ENCODE measurements at places on chromosomes 6 and 20.

DNA sequence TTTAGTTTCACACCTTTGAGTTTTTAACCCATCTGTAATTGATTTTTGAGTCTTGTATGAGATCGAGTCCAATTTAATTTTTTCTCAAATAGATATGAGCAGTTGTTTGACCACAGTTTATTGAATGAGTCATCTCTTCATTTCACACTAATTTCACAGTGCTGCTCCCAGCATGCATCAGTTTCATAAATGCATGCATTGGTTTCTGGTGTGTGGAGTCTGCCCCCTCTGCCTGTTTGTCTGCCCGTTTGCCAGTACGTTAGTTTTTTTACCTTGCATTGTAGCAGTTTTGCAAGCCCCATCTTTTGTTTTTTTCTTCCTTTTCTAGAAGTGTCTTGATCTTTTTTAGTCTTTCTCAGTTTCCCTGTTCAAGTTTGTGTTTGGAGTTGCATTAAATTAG, 11.9 kb downstream of the SLX4IP start:
- peak; percentile 19 for DNase-seq

- DNase-seq = no peak
These were observed 47.1 kb downstream of the NEDD9 start for GRCh38 chr6:11185204-11185842.

- no peak for DNase-seq
These were observed 44.7 kb upstream of the THEMIS start for GRCh38 chr6:127945434-127946097.

DNA sequence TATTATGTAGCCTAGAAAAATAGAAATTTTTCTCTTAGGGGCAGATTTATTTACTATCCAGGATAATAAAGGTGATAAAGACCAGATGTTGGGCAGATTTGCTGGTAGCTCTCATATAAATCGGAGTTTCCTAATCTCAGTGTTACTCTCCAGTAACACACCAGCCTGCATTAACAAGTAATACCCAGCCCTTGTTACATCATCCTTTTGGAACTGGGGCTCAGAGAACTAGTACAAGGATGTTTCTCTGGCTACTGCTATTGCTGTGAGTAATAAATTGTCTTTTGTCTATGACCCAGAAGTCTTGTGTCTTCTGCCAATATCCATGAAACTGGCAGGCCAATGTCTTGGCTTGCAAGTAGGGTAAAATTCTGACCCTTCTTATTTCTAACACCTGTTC, 16.8 kb downstream of the TPD52L1 start:
- DNase-seq = no peak

DNA sequence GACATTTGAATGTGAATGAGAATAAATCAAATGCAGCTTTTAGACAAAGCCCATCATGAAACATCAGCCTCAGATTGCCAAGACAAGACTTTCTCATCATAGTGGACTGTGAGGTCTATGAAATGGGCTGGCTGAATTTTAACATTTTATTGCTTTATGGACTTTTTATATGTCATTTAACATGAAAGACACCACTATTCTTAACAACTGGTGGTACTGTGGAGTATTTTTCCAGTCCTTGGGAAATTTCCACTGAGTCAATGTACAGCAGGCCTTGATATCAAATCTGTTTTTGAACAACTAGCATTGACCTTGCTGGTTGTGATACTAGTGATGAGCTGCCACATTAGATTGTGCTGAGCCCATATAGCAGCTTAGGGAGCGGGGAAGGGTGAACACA, 326.6 kb upstream of the CITED2 start:
- no peak for DNase-seq

DNA sequence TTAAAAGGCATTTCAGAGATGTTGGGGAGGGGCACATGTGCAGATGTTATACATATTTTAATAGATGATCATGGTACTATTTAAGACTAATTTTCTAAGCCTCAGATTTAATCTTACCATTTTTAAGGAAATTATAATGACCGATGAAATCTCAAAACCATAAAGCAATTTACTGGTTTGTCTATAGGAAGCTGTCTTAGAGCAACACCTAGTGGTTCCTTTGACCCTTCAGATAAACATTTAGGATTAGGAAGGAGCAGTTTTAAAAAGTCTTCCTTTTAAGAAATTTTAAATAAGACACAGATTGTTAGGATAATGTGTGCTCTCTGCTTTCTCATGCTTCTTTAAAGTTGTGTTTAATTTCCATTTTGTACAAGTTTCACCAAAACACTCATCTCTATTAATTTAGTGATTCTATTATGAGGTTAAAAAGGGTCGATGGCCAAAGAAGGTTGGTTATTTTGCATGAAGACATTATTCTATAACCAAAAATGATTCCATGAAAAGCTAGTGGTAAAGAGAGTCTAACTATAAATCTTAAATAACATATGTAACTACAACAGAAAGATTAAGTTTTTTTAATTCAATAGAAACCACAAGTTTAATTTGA, 376.4 kb downstream of the HACE1 start:
- DNase-seq = no peak

- no peak for DNase-seq
These were observed 79.0 kb downstream of the ANKEF1 start for GRCh38 chr20:10113746-10114145.

GRCh38 chr6:20180935-20181334, 31.3 kb downstream of the MBOAT1 start:
- no peak for DNase-seq

DNA sequence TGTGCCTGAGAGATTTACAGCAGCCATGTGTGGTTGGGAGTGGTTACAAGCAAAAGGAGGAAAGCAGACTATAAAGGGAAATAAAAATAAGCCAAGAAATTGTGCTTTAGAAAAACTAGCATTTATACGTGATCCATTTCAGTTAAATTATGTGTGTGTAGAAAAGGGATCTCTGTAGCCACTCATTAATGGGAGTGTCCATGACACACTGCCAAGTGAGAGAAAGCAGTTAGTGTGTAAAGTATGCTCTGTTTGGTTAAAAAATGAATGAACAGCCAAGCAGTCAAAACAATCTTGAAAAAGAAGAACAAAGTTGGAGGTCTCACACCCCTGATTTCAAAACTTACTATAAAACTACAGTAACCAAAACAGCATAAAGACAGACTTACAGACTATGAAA, 67.9 kb upstream of the GGTLC1 start:
- DNase-seq = no peak

- no peak for DNase-seq
These were observed 2.1 kb downstream of the DEF6 start for GRCh38 chr6:35299674-35300073.

DNA sequence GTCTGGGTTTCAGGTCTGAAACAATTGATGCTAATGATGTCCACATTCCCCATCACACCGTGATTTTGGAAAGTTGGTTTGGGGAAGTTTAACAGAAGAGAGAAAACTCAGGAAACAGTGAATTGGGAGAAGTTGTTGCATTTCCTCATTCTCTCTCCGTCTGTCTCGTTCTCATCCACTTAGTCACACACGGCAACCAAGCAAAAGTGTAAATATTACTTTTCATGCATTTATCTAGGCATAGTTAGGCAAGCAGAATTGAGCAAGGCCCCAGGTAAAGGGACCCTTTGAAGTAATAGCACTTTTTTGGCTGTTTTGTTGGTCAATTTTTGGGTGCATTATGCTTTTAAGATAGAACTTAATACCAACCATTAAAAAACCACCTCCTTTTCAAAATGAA, 137.0 kb upstream of the SULF2 start:
- DNase-seq = no peak

GRCh38 chr6:27777126-27777525, 135.1 kb downstream of the OR2B2 start:
- no peak for DNase-seq

- DNase-seq = no peak
These were observed 53.5 kb downstream of the KCNQ5 start for GRCh38 chr6:72675396-72675795.

GRCh38 chr6:158422629-158423238, 110.5 kb downstream of the TULP4 start:
- no peak for DNase-seq

DNA sequence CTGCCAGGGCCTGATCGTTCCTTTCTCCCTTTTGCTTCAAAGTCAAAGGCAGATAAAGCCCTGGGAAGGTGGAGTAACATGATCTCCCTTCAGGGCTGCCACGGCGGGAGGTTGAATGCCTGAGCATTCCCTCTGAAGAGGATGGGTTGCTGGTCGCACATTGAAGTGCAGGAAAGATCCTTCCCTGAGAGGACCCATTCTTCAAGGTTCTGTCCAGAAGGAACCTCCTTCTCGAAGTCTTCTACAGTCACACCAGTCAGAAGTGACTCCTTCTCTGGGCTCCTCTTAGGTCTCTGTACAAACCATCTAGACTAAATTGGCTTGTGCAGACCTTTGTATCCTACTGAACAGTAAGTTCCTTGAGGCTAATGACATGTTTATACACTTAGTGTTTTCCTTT, 192.6 kb upstream of the VGLL2 start:
- no peak for DNase-seq

DNA sequence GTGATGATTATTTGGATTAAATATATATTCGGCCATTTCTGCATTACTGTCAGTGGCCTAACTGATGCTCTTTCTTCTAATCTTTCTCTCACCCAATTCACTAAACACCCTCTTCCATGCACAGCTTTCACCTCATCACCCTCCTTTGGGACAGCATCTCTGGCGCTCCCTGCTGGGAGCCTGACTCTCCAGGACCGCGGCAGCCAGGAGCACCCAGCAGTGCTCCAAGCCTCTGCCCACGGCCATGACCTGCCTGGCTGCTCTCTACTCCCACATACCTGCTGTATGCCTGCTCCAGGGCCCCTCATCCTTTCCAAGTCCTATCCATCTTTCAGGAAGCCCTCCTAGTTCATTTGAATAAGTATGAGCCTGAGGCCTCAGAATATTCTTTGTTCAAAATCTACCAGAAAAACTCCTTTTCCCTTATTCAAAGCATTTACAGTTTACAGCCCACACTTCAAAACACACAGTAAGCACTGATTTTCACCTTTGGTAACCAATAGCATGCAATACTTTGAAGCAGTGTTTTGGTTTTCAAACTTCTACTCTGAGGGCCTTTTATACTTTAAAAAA, 15.2 kb downstream of the CTCFL start:
- DNase-seq = no peak

GRCh38 chr6:20479060-20479459, 55.2 kb upstream of the CDKAL1 start:
- no peak for DNase-seq

DNA sequence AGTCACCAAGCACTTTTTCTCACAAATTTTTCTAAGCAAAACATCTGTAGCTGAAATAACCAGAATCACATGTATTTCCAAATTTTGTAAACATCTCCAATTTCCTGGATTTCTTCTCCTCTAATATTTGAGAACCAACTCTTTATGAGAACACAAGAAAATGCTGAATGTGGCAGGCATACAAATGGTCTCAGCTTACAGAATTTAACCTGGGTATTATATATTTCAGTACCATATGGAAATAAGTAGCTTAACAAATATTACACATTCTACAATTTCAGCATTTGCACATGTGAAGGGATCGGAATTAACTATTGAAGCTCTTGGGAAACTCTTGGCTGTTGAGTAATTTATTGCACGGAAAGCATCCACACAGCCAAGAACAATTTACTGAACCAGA, 92.5 kb downstream of the TBXT start:
- no peak for DNase-seq

DNA sequence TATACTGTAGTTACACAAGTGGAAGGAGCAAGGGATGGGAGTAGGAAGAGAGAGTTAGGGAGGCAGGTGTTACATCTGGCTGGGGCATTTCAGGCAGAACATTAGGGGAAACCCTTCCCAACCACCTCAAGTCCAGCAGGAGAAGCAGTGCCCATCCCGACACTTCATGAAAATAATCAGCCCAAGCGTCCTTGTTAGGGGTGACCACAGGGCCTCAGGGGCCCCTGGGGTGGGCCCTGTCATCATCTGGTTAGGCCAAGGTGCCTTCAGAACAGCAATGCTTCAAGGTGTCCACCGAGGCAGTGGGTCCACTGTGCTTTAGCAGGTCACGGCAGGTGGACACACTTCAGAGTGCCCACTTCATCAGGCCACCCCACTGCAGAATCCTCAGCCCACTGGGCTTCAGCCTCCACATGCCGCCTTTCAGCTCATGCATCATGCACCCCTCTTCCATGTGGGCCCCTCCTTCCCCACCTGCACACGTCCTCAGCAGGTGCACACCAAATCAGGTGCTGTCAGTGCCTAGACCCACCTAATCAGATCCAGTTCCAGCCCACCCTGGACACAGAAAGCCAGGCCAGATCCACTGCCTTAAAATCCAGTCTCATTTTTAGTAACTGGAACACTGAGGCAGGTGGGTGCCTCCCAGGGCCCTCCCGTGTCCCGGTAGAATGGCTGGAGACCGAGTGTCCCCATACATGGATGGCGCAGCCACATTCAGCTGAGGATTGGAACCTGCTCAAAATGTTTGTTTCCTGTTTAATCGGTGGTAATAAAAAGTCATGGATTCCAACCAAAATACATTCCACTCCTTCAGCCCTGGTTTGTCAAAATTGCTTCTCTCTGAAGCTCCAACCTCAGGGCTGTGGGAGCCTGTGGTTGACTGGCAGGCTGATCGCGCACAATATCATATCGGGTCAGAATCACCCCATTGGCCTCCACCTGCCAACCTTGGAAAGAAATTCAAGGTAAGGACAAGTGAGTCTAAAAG, 99.5 kb downstream of the ANKRD60 start:
- no peak for DNase-seq

GRCh38 chr6:40877362-40877761, 161.7 kb downstream of the UNC5CL start:
- no peak for DNase-seq

GRCh38 chr6:35919085-35919826, 1.6 kb downstream of the SRPK1 start:
- no peak for DNase-seq

DNA sequence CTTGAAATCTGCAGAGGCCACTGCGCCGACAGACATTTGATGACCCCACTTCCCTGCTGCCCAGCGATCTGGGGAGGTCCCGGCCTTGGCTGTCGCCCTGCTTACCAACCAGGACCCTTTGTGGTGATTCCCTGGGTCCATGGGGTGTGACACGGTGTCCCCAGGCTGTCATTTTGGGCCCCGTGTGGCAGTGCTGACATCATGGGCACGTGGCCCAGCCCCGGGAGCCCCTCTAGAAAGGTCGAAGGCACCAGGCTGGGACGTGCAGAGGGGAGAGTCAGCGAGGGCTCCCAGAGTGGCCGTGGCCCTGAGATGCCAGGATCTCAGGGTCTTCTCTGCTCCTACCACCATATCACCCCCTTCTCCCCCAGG, 170.0 kb downstream of the TAF4 start:
- no peak for DNase-seq

DNA sequence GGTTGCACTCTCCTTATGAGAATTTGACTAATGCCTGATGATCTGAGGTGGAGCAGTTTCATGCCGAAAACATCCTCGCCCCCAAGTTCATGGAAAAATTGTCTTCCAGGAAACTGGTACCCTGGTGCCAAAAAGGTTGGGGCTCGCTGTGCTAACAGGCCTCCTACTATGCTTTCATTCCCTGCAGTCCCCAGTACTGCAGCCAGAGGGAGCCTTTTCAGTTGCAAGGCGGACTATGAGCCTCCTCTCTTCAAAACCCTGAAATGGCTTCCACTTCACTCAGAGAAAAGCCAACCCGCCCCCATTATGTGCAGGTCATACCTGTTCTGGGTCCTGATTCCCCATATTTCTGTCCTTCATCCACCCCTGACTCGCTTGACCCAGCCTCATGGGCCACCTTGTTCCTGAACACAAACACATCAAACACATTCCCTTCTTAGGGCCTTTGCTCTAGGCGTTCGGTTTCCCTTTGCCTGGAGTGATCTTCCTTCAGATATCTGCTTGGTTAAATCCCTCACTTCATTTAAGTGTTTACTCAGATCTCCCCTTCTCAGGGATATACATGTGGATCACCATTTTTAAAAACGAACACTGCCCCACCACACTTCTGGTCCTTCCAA, 173.7 kb downstream of the PHACTR1 start:
- DNase-seq = no peak

GRCh38 chr6:113642714-113643406, 214.3 kb upstream of the MARCKS start:
- no peak for DNase-seq

All from activated CD8-positive, alpha-beta memory T cell treated with anti-CD3 and anti-CD28 coated beads for 1 hour (primary cell).